ENCODE measurements at places on chromosomes 6 and 20.

GRCh38 chr6:11197175-11197536, 35.3 kb downstream of the NEDD9 start:
- no peak for DNase-seq

GRCh38 chr20:49207076-49207475, 12.1 kb upstream of the DDX27 start:
- no peak for DNase-seq

DNA sequence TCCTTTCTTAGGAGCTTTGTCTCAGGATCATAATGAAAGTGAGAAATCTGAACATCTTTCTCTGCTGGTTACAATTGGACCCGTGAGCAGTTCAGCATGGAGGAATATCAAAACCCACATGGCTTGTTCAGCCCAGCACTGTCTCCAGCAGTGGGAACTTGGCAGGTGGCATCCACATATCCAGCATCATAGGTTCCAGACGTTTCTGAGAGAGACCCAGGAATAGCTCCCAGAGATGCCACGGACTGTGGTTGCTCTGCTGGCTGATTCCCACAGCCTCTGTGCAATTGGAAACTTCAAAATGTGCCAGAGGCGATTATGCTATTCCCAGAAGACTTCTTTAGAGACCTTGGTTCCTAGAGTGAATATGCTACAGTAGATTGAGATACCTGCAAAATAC, 76.4 kb downstream of the PHACTR2 start:
- DNase-seq, result no peak

DNA sequence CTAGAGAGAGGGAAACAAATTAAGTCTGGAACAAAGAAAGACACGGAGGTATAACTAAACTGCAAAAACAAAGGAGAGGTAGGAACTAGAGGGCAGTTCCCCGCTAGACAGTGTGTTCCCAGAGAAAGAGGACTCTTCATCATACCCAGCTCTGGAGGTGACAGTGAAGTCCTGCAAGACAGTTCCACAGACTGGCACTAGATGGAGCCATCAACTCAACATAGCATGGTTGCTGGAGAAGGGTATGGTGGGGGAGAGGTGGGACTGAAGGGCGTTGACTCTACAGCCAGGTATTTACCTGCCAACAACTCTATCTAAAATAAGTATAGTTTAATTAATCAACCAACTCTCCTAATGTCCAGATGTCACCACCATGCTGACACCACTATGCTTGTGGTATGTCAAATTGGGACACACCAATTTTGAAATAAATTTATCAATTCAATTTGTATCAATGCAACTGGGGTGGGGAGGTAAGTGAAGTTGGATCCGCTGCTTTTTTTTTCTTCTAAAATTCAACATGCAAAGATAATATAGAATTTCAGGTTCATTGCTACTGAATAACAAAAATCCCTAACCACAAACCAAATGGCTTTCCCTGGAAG, 9.7 kb downstream of the BACH2 start:
- DNase-seq, result no peak

GRCh38 chr6:6916598-6916997, 191.2 kb upstream of the RREB1 start:
- no peak for DNase-seq

- DNase-seq, result no peak
These were observed 24.8 kb upstream of the PREX1 start for GRCh38 chr20:48852609-48853008.

DNA sequence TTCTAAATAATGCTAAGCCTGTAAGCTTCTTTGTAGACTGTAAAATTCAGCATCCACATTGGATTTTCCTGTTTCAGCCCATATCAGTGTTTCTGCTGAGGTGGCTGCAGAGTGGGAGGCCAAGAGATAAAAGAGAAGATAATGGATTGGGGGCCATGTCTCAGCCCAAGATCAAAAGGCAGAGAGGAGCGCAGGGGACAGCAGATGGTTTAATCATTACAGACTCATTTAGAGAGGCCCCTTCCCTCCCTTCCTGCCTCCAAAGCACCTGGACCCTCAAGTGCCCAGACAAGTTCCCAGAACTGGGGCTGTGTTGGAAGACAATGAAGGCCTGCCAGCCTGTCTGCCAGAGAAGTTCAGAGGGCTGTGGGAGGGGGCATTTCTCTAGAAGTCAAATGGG, 20.4 kb upstream of the CTNNBL1 start:
- no peak for DNase-seq

- no peak for DNase-seq
These were observed 135.7 kb upstream of the SHLD1 start for GRCh38 chr20:5614506-5614905.

- no peak for DNase-seq
These were observed 3.1 kb upstream of the STX16 start for GRCh38 chr20:58647796-58648501.

DNA sequence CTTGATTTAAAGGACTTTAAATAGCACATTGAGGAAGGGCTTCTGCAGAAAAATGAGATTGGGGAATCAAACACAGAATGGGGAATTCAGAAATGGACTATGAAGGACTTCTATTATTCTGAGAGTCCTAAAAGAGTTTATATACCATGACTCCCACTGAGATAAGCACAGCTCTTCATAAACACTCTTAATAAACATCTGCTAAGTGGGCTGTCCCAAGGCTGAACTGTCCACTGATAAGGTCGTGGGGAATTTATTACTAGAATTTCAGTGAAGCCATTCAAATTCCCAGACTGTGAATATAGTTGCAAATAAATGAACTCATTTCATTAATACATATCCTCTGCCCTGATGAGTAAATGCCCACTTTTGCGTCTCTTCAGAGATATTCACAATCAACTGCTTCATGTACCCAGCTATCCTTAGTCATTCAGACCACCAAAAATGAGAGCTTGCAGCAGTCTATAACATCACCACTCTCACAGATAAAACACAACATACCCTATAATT, 468.2 kb upstream of the RUNX2 start:
- no peak for DNase-seq

GRCh38 chr6:116550796-116551195, 2.8 kb upstream of the CALHM4 start:
- DNase-seq, result no peak

- DNase-seq, result no peak
These were observed 15.4 kb downstream of the MDFI start for GRCh38 chr6:41653691-41654090.

DNA sequence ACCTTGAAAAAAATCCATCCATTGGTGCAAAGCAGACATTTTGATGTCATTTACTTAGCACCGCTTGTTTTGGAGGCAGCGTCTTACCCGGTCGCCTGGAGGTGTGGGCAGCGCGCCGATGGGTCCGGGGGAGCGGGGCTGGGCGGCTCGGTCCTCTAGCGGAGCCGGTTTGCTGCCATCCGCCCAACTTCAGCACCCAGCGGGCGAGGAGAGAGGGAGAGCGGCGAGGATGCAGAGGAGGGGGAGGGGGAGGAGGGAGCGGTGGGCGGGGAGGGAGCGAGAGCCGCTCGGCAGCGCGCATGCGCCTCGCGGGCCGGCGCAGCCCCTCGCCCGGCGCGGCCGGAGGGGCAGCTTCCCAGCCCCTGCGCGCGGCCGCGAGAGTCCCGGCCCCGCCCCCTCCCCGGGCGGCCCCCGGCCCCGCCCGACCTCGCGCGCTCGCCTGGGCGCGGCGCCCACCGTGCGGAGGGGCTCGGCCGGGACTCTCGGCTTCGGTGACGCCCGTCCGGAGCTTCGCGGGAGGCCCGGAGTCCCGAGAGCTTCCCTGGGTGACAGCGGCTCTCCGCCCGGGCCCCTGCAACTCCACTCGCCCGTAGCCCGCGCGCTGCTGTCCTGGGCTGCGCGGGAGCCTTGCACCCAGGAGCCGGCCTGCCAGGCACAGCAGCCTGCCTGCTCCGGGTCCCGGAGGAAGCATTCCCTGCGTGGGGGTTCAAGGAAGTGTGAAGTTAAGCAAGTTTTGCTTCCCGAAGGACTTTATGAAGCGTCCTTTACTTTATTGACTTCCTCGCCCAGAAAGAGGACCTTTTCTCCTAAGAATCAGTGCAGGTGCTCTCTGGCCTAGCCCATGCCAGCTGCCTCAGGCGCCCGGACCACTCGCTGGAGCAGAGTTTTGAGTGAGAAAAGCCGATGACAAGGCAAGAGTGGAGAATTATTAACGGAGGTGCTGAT, at the start of gene RGS17:
RGS17 (minus strand) TSS at position 246 of the 945 bp plus-strand sequence. CDS start 87,264 bp downstream, outside the sequence.
- no peak for DNase-seq

GRCh38 chr6:135938576-135939207, 87.2 kb downstream of the PDE7B start:
- DNase-seq, result no peak

- DNase-seq, result no peak
These were observed 1062.0 kb downstream of the HACE1 start for GRCh38 chr6:103797738-103798137.

GRCh38 chr6:133099573-133099972, 141.6 kb upstream of the EYA4 start:
- DNase-seq, result no peak

DNA sequence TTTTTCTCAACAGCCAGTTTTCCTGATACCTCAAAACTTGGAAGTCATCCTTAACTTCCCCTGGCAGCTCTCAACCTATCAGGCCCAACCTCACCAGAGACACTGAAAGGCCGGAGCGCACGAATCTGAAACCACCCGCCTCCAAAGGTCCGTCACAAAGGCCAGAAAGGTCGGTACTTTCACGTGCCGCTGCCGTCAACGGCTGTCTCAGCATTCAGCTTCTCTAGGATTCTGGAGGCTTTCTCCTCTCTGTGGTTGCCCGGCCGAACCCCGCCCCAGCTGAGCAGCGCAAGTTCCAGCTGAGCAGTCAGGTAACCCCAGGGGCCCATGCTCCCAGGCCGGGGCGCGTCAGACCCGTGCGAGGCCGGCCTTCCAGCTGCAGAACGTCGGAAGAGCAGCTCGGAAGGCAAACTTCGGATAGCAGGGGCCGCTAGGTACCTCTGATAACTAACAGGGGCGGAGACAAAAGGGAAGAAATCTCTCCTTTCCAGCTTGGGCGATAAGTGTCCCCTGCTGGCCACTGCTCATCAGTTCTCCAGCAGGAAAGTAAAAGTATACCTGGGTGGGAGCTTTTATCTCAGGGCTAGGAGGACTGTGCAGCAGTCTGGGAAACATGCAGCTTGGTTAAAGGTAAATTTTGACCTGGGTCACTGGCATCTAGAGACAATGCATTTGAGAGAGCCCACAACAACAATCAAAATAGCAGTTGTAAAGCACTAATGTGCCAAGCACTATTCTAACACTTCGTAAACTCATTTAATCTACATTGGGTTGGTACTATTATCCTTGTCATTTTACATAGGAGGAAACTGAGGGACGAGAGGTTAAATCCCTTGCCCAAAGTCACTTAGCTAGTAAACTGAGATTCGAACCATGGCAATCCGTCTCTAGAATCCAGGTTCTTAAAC, 16.1 kb downstream of the ZSCAN12 start:
- DNase-seq, result peak; percentile 61

DNA sequence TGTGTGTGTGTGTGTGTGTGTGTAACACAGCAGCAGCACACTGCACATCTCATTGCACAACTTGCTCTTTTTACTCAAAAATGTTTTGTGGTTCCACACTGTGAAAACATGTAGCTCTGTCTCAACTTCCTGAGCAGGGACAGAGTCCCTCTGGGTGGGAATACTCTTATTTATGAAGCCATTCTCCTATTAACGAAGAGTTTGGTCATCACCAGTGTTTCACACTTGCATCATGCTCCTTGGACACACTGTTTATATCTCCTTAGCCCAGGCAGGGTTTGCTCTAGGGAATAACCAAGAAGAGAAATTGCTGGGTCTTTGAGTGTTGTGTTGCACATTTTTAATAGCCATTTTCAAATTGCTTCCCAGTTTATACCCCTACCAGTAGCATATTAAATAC, 53.6 kb downstream of the ZNF831 start:
- DNase-seq, result no peak

DNA sequence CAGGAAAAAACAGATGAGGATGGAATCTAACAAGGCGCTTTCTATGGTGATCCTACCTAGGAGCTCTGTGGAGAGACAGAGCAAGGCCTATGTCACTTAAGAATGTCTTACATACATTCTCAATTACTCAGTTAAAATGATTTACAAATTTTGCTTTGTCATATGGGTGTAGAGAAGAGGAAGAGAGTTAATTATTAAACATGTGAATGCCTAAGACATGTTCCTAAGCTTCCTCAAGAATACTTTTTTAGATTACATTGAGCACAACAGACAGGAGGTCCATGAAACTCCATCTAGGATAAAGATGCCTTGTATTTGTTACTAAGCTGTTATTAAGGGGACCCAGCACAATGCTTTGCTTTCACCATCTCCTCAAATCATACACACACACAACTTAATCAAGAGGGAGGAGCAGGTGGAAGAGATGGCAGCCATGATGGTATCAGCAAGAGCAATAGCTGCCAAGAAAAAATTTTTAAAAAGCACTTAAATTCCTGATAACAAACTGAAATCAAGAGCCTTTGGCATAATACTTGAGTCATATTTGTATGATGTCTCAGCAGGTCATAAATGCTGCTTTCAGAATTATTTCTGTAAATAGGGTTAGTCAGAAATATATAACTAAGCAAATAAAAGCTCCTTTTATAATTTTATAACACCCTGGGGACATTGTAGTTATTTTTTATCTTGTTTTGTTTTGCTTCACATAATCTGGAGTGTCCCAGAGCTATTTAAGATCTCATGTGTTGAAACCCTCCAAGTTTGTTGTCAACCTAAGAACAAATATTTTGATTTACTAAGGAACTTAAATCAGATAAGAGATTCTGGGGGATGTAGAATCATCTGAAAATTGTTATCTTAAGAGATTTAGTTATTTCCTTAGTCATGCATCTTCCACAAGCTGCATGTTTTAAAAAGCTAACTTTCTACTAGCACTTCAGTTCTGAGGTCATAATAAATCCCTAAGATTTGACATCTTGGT, 70.0 kb upstream of the CD2AP start:
- DNase-seq, result no peak

- no peak for DNase-seq
These were observed 300.1 kb upstream of the KCNQ5 start for GRCh38 chr6:72321788-72322187.

GRCh38 chr6:18436341-18436740, 49.2 kb downstream of the RNF144B start:
- DNase-seq, result no peak

DNA sequence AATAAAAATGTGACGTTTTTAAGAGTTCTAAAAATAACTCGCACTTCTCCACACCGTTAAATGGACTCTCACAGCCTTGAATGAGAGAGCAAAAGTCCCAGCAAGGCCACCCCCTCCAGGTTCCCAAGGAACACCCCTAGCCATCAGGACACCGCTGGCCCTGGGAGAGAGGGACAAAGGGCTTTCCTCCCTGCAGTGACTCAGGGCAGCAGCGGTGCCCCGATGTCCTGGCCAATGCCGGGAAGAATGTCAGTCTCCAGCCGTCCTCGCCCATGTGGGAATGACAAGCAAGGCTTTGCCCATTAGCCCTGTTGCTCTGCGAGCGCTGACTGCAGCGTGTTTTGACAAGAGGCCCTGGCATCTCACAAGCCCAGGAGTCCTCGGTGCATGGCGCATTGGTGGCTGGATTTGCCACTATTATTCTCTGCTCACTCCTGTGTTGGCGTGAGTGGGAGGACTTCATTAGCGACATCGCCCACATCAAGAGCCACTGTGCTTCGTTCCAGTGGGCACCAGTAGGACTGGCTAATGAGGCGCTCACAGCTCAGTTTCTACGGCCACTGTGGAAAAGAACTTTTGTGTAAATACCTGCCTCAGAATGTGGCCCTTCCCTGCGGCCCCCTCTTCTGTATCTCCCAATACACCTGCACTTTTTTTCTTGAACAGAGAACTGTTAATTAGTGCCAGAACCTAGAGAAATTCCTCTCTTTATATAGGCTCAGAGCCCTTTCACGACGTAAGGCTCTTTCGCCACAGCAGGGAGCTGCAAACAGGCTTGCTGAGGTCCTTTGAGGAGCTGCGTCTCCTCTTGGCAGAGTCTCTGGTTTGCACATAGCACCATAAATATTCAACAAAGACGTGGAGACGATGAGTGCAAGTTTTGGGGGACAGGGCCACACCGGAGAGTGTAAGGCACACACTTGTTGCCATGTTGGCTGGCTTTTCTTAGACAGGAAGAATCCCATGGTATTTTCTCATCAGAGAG, 336.6 kb downstream of the TAF4 start:
- no peak for DNase-seq

All from omental fat pad (tissue), 4 donors.